ENCODE measurements at places on chromosomes 3 and 15.

DNA sequence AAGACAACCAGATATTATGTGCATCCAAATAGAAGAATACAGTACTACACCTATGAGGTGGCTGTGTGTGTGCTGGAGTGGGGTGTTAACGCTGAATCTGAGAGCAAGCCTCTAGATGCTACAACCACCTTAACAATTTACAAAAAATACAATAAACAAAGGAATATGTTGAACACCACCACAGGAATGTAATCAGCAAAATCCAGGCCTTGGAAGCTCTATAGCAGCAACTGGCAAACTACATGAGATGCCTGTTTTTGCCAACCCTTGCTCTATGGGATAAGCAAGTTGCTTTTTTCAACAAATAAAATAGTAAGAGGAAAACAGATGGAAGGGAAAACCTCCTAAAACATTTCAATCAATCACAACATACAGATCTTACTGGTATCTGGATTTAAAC is 23.9 kb downstream of the SLTM start:
- no peak for DNase-seq

DNA sequence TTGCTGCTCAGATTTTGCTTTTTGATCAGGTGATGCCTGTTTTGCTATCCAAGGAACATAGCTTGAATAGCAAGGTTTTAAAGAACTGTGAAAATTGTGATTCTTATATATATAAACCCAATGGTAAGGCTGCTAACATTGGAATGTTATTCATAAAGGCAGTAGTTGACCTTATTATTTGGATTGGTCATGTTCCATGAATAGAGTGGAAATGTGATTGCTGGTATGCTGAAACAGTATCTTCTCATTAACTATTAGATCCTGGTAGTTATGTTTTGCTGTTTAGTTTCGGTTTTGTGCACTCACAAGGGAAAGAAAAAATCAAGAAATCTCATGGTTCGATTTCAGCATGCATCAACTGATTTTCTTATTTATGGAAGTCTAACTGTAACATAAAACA is 78.7 kb upstream of the NPHP3 start:
- DNase-seq = no peak

GRCh38 chr15:39784638-39785037 is 2.0 kb upstream of the FSIP1 start:
- DNase-seq = no peak

DNA sequence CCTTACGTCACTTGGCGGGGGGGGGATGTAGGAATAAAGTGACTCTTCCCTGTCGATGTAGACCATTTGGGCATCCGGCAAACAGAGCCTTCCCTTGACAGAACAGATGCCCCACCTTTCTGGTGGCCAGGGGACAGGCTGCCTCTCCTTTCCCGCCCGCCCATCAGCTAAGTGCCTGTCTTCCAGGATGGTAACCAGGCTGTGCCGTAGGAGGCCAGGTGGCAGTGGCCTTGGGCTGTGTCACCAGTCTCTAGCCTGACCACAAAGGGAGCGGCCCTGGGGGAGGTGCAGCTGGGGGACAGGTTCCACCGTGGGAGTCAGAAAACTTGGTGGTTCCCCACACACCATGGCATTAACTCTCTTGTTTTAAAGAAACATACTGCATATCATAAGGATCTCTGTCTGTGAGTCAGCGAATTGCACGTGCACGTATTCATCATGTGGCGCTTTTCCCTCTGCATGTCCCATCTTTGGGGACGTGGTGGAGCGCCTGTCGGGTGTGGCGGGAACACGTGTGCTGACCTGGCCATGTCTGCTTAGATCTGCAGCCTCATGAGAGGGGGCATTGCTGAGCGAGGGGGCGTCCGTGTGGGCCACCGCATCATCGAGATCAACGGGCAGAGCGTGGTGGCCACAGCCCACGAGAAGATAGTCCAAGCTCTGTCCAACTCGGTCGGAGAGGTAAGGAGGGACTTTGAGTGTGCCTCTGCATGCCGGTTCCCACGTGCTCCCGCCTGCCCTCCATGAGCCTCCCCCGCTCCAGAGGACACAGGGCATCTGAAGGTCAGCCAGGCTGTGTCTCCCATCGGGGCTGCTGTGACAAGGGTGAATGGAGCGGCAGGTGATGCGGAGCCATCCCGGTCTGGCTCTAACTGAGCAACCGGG is 156.0 kb downstream of the NSMCE3 start:
- no peak for DNase-seq

DNA sequence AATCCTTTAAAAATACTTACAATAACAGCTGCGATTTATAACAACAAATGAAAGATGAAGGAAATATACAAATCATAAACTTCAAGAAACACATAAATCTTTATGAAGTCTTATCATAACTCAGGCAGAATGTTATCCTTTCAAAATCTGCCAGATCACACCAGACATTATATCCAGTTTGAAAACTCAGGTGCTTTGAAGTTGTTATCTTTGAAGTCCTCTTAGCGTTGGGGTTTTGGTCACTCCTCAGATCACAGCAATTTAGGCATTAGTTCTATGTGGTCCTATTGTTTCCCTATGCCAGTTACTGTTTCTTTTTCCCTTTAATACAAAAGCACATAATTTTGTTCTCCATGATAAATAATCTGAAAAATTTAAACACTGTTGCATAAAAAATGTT is 934.6 kb downstream of the EPHA3 start:
- no peak for DNase-seq

GRCh38 chr15:73951601-73952000 is 25.3 kb downstream of the LOXL1 start:
- no peak for DNase-seq

DNA sequence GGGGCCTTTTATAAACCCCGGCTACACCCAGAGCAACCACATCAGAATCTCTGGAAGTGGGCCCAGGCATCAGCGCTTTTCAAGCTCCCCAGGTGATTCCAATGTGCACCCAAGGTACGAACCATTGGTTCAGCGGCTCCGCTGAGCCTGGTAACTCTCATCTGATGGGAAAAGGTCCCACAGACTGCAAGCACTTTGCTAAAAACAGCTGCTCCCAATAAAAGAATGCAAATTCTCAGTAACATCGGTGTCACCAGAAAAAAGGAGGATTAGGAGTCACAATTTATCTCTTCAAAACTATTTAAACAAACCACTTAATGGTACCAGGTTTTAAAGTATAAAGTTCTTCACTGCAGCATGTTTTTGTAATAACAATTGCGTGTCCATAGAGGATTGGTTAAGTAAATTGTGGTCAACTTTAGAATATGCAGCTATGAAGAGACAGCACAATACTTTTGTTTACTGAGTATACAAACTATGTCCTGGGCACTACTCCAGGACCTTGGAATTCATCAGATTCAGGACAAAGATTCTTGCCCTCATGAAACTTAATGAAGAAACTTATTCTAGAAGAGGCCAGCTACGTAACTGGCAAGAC is 660.7 kb upstream of the ADAMTS9 start:
- no peak for DNase-seq

DNA sequence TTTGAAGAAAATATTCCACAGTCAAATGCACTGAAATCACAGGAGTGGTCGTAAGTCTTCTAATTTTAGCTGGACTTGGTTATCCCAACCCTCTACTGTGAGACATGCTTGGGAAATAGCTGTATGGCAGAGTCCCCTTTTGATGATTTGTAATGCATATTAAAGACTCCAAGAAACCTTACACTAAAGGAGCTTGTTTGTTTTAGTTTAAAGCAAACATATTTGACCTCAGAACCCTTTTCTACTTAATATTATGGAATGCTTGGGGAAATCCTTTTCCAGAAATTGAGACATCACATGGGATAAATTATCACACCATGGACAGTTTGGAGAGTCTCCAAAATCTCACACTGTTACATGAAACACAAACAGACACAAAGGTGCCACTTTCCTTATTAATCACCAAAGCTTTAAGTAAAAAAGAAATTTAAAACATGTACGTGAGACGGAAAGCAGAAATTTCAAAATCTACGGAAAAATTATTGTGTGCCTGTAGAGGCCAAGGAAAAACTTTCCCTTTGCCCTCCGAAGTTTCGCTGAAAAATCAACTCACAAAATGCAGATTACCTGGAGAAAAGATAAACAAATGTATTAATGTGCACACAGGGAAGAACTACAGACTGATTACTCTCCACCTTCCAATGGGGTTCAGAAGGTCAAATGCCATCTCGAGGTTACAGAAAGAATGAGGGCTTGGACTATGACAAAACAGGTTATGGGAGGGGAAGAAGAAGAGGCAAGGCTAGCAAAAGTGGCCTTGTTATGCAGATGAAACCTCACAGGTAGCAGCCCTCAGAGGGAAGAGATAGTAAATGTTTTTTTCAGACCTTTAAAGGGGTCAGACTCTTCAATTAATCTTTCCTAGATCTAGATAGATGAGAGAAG is 7.0 kb upstream of the CPB1 start:
- no peak for DNase-seq

- DNase-seq = no peak
Observed at GRCh38 chr3:152316318-152316717, 47.6 kb downstream of the MBNL1 start.

GRCh38 chr15:62118520-62119226 is 46.4 kb downstream of the C2CD4B start:
- DNase-seq = no peak

DNA sequence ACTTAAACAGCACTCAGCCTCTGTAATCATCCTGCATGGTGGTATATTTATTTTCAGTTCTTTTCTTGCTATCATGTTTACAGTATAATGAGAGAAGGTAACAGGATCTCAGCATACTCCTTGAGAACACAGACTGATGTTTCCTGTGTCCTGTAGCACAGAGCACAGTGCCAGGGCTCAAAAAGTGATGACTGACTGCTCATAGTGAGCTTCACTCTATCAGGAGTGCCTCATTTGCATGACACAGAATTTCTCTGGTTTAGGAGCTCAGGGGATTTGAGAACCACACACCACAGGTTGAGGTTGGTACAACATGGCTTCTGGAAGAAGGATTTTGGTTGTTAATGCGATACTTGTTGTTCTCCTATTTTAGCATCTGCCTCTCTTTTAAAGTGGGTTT is 68.5 kb upstream of the SLC2A2 start:
- DNase-seq = no peak

DNA sequence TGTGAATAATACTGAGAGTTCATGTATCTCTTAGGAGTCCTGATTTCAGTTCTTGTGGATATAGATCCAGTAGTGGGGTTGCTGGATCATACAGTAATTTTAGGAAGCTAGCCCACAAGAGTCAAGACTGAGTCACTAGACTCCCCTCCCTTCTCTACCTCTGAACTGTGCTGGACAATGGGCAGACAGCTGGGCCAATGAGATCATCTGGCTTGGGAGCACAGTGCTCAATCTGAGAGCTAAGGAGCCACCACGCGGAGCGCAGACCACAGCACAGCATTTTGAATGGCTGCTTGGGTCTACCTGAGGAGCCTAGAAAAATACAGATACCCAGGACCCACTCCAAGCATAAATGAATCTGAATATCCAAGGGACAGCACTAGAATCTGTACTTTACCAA is 32.5 kb downstream of the WNT5A start:
- DNase-seq = no peak

DNA sequence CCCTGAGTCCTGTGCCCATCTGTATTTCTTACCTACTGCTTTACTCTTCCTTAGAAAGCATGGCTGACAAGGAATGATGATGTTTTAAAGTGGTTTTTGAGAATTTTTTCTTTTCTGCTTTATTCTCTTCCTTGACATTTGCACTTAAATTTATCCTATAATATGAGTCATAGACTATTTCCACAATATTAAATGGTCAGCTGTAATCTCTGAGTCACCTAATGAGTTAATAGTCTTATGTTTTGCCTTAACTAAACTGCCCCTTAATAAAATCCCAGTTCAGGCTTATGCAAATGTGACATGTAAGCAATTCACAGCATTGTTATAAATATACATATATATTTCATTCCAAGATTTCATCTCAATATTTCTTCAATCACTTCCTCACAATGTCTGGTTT is 23.8 kb downstream of the MEIS2 start:
- no peak for DNase-seq

GRCh38 chr15:36501063-36501678 is 78.3 kb upstream of the CDIN1 start:
- DNase-seq = no peak

- no peak for DNase-seq
Observed at GRCh38 chr3:6806991-6807390, 53.9 kb upstream of the GRM7 start.

GRCh38 chr3:30289324-30289723 is 317.1 kb upstream of the TGFBR2 start:
- DNase-seq = no peak

GRCh38 chr3:169403855-169404519 is 259.5 kb downstream of the MECOM start:
- no peak for DNase-seq

DNA sequence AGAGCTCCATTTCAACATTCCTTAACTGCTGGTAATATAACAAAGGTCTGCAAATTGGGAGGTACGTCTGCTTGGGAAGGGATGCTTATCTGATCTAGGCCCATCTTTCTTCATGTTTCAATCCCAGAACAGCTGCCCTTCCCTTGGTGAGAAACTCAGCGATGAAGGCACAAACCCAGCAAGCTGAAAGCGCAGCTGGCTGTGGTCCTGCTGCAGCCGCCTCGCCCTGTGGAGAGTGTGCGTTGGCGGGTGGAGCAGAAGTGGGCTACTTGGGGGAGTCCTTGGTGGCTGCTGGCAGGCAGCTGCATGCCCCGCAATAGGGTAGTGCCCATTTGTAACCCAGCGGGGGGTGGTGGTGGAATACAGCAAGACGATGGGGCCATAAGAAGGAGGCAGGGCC is 160.6 kb upstream of the WNT5A start:
- DNase-seq = no peak

GRCh38 chr3:149947231-149947630 is 23.5 kb downstream of the PFN2 start:
- DNase-seq = no peak

DNA sequence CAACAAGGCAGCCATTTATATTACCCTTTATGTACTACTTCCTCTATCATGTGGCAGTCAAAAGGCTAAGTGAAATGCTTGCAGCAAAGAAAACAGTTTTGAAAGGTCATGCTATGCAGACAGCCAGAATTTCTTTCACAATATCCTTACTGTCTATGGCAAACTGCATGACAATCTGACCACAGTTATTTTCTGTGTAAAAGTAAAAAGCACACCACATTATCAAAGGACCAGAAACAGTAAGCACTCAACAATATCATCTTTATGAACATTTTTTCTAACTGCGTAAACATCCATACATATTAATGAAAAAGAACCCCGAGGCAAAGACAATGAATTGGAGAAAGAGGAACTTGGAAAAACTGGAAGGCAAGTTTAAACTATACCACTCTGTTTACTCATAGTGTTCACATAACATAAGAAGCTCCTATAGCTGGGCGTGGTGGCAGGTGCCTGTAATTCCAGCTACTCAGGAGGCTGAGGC is 47.9 kb downstream of the PIK3CB start:
- no peak for DNase-seq

- no peak for DNase-seq
Observed at GRCh38 chr15:58274885-58275284, 136.7 kb downstream of the AQP9 start.

GRCh38 chr3:41267975-41268640 is 68.8 kb downstream of the CTNNB1 start:
- no peak for DNase-seq

Data from activated gamma-delta T cell treated with anti-CD3 and anti-CD28 coated beads, Interleukin-2, amount 50 U/mL, for 16 hours (primary cell).